ENCODE measurements at places on chromosomes 1 and 21.

DNA sequence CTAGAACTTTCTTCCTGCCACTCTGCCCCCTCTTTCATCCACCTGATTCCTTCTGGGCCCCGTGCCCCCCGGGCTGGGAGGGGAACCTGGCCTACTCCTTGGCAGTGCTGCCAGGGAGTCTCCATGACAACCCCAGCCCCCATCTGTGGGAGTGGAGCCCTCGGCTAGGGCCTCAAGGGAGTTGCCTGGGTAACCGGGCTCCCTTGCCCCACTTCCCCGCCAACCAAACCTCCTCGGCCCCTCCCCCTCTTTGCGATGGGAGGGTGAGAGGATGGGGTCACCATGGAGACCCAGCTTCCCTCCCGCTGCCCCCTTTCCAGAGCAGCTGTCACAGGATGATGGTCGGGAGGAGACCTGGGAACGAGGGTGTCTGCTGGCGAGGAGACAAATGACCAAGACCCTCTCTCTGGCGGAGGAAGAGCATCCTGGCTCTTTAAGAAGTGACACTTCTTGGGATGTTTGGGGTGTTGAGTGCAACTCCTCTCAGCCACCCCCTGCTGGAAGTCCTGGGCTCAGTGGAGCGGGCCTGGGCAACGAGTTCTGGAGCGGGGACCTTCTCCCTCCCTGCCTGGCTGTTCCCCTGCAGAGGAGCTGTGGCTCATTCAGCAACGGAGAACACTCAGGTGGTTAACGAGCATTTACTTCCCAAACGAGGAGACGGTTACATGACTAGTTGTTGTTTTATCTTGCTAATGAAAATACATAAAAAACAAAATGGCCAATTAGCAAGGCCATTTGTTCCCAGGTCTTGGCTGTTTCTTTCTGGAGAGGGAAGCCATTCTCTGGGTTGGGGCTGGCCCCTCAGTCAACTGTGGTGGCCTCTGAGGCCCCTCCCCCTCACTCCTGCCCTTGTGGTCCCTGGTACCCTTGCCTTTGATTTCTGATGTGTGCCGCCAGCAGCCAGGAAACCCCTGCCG lies 82.8 kb downstream of the UBIAD1 start:
- DNase-seq: no peak

GRCh38 chr1:162944974-162945674 lies 84.1 kb upstream of the CCDC190 start:
- no peak for DNase-seq

DNA sequence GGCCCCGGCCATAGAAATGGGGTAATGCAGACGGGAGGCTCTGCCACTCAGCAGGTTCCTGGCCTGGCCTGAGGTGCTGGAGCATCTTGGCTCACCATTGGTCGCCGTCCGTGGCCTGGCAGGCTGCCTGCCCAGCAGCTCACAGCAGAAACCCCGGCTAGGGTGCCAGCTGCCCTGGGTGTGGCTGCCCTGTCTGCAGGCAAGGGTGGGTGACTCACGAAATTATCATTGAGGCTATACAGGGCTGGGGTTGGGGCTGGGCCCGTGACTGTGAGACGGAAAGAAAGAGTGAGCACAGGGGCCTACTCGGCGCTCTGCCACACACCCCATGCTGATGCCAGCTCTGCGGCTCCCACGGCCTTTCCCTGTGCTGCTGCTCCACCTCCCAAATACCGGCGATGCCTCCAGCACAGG lies 8.0 kb upstream of the PKP1 start:
- no peak for DNase-seq

GRCh38 chr1:94899756-94900155 lies 27.2 kb downstream of the CNN3 start:
- no peak for DNase-seq

- DNase-seq: no peak
Measured at GRCh38 chr21:25813917-25814316, 79.1 kb downstream of the GABPA start.

DNA sequence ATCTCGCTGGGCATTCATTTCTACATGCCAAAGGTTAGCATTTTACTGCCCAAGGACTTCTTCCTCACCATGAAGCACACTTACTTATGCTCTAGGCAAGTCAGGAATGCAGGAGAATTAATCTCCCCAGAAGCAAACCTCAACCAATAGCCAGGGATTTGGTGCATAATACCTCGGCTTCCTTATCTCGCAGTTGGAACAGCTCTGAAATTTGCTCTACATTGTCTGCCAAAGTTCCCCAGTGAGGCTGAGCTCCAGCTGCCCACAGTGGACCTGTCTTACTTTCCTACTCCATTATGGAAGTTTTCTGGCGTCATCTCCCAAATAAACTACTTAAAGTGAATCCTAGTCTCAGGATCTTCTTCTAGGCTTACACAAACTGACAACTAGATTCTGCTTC lies 57.6 kb upstream of the PPM1J start:
- DNase-seq: no peak

Measured in SK-MEL-5 (cell line).